Fibroblast of skin of left biceps (primary cell): ENCODE measurements at places on chromosomes 7 and 10.

DNA sequence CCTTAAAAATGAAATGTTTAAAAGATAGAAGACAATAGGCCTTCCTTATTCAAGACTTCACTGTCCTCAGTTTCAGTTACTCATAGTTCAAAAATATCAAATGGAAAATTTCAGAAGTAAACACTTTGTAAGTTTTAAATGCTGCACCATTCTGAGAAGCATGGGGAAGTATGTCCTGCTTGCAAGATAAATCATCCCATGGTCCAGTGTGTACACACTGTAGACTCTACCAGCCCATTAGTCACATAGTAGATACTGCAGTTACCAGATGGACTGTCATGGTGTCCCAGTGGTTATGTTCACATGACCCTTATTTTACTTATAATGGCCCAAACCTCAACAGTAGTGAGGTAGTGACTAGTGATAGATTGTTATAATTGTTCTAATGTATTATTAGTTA is 69.5 kb downstream of the PTPN12 start:
- no peak for DNase-seq

DNA sequence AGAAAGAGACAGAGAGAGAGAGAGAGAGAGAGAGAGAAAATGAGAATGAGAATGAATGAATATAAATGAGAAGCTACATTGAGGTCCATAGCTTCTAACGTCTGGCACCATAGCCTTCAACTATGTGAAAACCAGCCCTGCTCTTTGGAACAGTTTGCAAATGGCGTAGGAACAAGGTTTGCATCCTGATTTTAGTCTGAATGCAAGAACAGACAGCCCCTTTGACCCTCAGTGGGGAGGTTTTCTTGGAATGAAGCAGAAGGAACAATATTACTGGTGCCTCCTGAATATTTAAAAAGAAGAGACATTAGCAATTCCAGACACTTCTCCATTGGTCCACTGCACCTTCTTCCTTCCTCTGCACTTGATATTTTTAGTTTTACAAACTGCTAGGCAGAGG is 23.0 kb downstream of the LHPP start:
- DNase-seq: no peak

DNA sequence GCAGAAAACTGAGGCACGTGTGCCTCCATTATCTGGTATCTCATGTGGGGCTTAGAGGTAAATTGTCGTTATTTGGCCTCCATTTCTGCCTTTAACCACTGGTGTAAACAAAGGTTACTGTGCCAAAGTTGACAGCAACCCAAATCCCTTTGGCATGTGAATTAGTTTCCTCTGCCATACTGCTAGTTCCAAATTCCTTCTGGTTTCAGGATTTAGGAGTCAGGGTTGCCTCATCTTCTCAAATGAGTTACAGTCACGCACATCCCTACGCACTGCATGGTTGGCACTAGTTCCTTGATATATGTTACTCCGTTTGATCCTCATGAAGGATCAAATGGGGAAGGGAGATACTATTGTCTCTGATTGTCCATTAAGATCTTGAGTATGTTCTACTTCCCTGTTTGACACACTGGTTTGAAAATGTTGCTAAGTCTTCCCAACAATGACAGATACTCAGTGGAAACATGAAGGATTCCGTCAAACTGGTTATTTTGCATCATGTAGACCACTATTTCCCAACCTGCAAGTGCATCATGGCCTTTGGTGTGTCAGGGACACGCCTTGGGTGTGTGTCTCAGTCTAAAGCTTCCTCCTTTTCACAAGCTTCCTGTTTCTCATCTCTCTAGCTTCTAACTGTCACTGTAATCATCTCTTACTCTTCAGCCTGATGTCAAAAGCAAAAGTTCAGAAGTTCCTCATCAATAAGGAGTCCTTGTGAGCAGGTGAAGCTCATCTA is at the start of gene LIPN:
TSS of gene LIPN (plus strand) at position 655 of the 736 bp plus-strand sequence. CDS start 1,386 bp downstream, outside the sequence.
- no peak for DNase-seq

- no peak for DNase-seq
These were observed 131.8 kb downstream of the DOCK1 start for GRCh38 chr10:127036987-127037386.
